ENCODE measurements at places on chromosomes 1 and 21.

- no peak for DNase-seq
Observed at GRCh38 chr1:68970571-68970970, 473.7 kb upstream of the DEPDC1 start.

GRCh38 chr21:39385299-39386145 lies 36.6 kb upstream of the HMGN1 start:
- DNase-seq: peak; percentile 9

- no peak for DNase-seq
Observed at GRCh38 chr1:945688-946556, 13.1 kb downstream of the NOC2L start.

DNA sequence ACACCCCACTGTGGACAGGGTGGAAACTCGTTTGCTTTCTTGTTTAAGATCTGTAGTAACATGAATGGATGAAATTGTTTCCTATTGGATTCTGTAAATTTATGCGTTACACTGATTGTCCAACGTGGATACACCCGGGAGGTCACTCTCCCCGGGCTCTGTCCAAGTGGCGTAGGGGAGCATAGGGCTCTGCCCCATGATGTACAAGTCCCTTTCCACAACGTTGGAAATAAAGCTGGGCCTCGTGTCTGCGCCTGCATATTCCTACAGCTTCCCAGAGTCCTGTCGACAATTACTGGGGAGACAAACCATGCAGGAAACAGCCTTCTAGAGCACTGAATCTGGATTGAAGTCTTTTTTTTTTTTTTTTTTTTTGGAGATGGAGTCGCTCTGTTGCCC lies 1.4 kb downstream of the RCC1 start:
- DNase-seq: no peak

GRCh38 chr1:4488018-4488417 lies 166.4 kb upstream of the AJAP1 start:
- DNase-seq: no peak

Measured in activated naive CD8-positive, alpha-beta T cell treated with anti-CD3 and anti-CD28 coated beads, Interleukin-2, amount 50 U/mL, for 16 hours (primary cell).